Activated naive CD4-positive, alpha-beta T cell treated with anti-CD3 and anti-CD28 coated beads, Interleukin-2, amount 50 U/mL, for 72 hours (primary cell): ENCODE measurements at places on chromosomes 12 and 14.

DNA sequence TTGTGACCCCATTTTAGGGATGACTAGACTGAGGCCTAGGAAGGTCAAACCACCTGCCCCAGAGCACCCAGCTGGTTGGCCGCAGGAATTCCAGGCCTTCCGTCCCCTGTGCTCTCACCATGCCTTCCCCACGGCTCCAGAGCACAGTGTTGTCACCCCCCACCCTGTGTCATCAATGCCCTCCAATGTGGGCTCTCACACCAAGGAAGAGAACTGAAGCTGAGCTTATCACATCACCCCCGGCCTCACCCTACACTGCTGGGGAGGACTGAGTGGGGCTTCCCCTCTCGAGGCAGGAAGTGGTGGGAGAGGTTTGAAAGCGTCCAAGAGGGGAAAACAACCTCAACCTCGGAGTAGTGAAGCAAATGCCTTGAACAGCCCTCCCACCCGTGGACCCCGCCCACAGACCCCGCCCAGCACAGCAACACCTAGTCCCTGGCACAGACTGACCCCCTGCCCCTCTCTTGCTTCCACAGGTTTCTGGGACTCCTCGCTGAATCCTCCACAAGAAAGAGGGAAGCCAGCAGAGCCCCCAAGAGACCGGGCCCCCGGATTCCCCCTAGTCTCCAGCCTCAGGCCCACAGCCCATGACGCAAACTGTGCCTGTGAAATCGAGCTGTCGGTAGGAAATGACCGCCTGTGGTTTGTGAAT, 97.2 kb downstream of the LGMN start:
- DNase-seq = peak; percentile 90

DNA sequence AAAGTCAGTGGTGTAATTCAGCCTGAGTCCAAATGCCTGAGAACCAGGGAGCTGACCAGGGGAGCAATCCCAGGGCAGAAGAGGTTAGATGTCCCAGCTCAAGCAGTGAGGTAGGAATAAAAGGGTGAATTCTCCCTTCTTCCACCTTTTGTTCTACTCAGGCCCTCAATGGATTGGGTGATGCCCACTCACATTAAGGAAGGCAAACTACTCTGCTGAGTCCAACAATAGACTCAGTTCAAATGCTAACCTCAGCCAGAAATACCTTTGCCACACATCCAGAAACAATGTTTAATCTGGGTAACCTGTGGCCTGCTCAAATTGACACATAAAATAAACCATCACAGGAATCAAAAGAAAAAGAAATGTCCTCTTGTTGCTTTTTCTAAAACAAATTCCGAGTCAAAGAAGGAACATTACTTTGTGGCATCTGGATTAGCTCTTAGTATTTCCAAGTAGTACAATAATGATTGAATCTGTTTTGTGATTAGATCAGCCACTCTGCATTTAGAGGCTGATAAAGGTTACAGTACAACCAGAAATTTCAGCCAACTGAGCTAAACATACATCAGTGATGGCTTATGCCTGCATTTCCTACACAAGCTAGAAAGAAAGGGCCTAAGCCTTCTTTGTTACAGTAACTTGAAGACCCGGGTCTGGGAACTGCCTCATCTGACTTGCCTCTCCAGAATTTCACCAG, 43.6 kb upstream of the TRIM9 start:
- no peak for DNase-seq

DNA sequence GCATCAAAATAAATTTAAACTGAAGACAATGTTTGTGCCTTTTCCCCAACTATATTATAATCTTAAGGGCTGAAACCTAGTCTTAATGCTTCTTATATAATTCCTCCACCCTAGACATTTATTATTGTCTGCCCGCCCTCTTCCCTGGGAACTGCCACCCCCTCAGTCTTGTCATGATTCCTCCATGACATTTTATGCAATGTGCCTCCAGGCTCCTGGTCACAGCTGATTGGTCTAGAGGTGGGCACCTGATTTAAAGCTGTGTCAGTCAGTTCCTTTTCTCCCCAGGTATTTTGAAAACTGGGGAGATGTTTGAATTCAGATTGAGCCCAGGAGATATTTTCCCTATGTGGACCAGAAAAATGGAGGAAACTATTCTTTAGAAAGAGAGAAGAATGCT, 401.4 kb downstream of the PCNX1 start:
- no peak for DNase-seq

DNA sequence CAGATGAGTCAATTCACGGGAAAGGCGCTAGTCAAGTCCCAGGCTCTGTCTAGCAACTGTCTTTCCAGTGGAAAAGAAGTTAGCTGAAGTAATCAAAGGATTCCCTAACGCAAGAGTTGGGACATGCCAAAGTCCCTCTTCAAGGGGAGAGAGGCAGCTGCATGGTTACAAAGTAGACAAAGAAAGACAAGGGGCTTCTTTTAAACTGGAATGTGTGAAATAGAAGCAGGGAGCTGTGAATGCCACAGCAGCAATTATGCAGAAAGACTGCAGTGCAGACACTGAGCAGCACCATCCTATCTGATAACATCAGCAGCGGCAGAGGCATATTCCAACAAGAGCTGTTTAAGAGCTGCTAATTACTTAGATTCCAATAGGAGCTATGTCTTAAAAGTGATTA, 12.5 kb upstream of the CIPC start:
- no peak for DNase-seq

- DNase-seq = peak; percentile 54
Measured at GRCh38 chr12:26126340-26127284, 1.8 kb upstream of the BHLHE41 start.

DNA sequence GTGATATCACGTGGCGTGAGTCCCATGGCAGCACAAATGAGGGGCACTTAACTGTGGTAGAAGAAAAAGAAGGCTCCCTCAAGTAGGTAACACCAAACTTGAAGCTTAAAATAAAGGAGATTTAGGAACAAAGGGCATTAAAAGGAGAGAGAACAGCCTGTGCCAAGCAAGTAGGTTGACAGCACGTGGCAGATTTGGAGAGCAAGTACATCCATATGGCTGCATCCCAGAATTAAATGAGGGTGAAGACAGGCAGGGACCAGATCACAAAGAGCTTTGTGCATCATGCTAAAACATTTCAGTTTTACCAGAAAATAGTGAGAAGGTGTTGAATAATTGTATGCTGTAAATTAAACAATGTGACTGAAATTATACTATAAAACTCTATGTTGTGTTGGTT, 32.8 kb downstream of the KCNMB4 start:
- DNase-seq = no peak

GRCh38 chr12:104727726-104728465, 230.2 kb downstream of the SLC41A2 start:
- DNase-seq = no peak

DNA sequence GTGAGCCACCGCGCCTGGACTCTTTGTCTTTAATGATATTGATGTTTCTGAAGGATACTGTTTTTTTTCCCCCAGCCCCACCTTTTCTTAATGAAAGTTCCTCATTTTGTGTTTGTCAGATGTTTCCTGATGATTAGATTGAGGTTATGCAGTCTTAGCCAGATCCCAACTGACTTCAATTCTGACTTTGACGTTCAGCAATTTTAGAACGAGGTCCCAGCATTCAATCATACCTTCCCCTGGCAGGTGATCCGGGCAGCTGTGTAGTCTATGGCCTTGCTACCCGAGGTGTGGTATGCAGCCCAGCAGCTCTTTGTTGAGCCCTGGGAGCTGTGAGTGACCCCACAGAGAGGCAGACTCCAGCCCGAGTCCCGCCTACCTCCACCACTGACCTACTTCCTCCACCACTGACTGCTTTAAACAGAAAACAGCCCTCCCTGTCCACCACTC, 82.7 kb downstream of the LGMN start:
- DNase-seq = no peak

GRCh38 chr12:47896022-47896421, 8.8 kb downstream of the VDR start:
- no peak for DNase-seq

DNA sequence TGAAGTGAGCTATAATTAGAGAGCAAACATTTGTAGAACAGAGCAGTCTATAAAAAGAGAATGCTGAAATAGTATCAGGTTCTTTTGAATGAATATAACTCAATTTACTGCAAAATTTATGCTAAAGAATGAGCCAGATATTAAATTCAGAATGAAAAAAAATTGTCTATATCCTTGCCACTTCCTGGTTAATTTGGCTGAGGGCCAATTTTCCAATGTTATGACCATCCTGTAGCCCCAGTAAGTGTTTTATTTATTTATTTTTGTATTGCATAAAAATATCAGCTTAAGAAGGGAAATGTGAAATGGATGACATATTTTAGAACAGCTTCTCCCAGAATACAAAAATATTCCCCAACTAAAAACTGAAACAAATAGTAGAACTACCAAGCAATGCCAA, 263.4 kb downstream of the SOX5 start:
- no peak for DNase-seq

DNA sequence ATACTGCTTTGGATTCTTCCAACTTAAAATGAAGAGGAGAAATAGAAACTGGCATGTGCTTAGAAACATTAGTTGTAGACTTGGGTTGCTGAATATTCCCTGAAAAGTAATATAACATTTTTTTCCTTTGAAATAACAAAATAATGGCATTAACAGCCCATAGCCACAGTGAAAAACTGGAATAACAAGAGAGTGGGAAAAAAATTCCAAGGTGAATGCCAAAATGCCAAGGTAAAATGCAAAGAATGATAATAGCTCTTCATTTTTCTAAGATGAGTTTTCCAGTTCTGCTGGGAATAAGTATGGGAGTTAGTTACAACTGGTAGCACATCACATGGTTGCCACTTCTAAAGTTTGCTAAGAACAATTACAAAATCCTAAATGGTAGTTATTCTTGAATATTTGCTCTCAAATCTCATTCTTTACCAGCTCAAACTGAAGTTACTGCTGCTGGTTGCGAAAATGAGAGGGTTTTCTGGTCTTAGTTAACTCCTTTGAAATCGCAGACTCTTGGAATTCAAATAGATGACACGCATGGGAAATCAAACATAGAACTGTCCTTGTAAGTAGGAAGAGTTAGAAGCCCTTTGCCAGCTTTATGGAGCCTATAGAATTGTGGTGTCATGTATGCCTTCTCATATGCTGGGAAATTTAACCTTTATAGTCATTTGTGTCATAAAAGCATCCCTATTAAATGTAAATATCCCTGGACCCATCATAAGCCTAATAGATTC, 165.0 kb upstream of the DCN start:
- DNase-seq = no peak

GRCh38 chr12:82655751-82656150, 31.0 kb upstream of the TMTC2 start:
- no peak for DNase-seq

GRCh38 chr14:39731912-39732311, 299.7 kb upstream of the FBXO33 start:
- DNase-seq = peak; percentile 31

- no peak for DNase-seq
Measured at GRCh38 chr12:3219233-3219632, 142.1 kb downstream of the TSPAN9 start.

GRCh38 chr12:93042283-93042682, 113.2 kb upstream of the EEA1 start:
- DNase-seq = no peak

GRCh38 chr14:21668377-21668776, 5.2 kb downstream of the OR4E1 start:
- DNase-seq = no peak

DNA sequence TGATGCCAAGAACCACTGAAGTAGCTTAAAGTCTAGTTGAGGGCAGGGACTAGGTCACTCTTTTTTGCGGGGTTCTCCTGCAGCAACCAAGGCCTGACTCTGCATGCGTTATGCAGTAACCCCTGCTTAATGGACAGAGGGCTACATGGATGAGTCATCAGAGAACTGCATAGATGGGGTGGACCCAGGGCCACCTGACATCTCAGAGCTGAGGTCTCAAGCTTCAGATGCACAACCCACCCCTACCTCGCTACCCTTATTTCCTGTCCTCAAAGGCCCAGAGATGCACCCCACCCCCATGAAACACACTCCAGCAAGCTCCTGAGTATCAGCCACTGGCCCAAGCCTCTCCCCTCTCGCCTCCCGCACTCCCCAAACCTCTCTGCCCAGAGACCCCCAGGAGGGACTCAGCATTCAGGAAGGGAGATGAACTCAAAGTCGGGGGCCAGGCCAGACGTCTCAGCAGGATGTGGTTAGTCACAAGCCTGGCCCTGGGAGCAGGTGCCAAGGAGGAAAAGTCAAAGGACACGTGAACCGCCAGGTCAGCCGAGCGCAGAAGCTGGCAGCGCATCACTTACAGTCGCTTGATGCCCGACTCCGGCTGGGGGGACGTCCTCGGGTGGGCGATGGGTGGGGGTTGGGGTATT, 25.8 kb downstream of the SNRNP35 start:
- DNase-seq = peak; percentile 6

GRCh38 chr14:87745507-87746118, 247.4 kb downstream of the GALC start:
- no peak for DNase-seq

GRCh38 chr12:56160193-56160763, 2.1 kb downstream of the MYL6 start:
- no peak for DNase-seq

DNA sequence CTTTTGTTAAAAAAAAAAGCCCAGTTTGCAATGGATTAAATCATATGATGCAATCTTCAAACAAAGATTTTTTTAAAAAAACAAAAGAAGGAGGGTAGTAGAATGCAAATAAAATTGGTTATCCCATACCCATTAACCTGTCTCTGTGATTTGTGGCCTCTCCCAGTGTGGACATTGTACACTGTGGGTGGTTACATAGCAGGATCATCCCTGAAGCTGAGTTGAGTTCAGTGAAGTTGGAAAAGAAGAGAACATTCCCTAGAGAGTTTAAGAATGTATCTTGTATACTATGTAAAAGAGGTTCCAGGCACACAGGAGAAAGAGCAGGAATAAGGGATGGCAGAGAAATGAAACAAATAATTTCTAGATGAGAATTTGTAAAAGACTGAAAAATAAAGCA, 142.4 kb upstream of the SLC16A7 start:
- DNase-seq = no peak

GRCh38 chr12:72089678-72090077, 151.0 kb downstream of the TPH2 start:
- DNase-seq = no peak

DNA sequence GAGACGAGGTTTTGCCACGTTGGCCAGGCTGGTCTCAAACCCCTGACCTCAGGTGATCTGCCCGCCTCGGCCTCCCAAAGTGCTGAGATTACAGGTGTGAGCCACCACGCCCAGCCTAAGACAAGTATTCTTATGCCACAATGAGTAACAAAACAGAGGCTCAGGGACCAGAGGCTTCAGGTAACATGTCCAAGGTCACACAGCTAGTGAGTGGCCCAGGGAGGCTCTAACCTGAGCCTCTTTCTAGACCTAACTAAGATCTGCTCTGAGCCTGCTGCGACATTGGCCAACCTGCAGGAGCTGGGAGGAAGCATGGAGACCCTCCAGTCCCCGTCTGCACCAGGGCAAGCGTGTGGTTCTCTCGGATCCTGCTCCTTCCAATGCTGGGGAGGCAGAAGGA, 77.9 kb downstream of the FOXN3 start:
- no peak for DNase-seq

GRCh38 chr12:81815611-81816010, 56.5 kb upstream of the PPFIA2 start:
- no peak for DNase-seq
